Astrocyte (in vitro differentiated cells and primary cell): ENCODE measurements at places on chromosomes 6 and 20. TPM values are rescaled to one million over a fixed set of nuclear protein-coding genes. Genes with fewer than 3 reads are reported as not detected.

- DNase-seq: no peak
These were observed 229.3 kb downstream of the QKI start for GRCh38 chr6:163643866-163644265.

GRCh38 chr20:48457193-48458002, 370.4 kb downstream of the PREX1 start:
- no peak for DNase-seq

DNA sequence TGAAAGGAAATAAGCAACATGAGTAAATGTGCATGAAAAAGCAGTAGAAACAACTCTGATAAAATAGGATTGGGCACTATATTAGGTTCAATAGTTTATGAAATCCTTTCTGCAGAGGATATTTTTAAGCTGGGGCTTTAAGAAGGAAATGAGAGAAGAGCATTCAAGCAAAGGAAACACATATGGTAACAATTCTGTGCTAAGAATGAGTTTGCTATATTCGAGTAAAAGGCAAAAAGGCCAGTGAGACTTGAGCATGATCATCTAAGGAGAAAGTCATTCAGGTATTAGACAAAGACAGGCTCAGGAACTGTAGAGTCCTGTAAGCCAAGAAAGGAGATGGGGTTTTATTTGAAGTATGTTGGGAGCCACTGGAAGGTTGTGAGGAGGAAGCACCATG, 387.1 kb upstream of the FLRT3 start:
- DNase-seq: no peak

- DNase-seq: peak; percentile 22
These were observed at the start of gene SLC23A2 for GRCh38 chr20:5001174-5002076. Gene SLC23A2 (minus strand): TSS chr20:5001510. CDS start chr20:4932562, 68,948 bp downstream.

GRCh38 chr6:156068881-156069280, 613.2 kb upstream of the NOX3 start:
- DNase-seq: no peak

SMLR1 gene
- total RNA-seq: not detected in 2 replicates

EYA2 gene
- total RNA-seq: 1.4 and 1.5 TPM in 2 replicates

GRCh38 chr6:13725570-13725969, 13.9 kb upstream of the RANBP9 start:
- DNase-seq: peak; percentile 53

WFDC10B gene
- total RNA-seq: not detected in 2 replicates

RAET1E gene
- total RNA-seq: not detected in 2 replicates

SAPCD1 gene
- total RNA-seq: 0.72 and 1.2 TPM in 2 replicates

- DNase-seq: peak; percentile 100
These were observed 161.3 kb upstream of the AGPAT4 start for GRCh38 chr6:161434921-161435747.

- no peak for DNase-seq
These were observed 107.5 kb downstream of the CD24 start for GRCh38 chr6:106866875-106867658.

GRCh38 chr6:165834613-165835259, 171.7 kb upstream of the PDE10A start:
- DNase-seq: no peak

DNA sequence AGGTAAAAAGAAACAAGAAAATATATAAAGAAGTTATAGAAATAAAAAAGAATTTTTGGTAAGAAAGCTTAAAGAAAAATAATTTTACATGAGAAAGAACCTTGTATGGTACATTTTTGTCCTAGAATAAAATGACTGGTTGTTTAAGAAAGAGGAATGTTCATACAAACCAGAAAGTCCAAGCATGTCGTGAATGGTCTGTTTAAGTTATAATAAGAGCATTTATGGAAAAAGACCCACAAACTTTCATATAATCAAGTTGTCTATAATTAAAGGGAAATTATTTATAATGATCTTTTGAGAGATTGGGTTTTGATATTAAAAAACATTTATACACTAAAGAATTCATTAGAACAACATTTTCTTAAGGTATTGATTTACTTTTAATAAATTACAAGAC, 27.8 kb upstream of the FAM110A start:
- DNase-seq: peak; percentile 5

DNA sequence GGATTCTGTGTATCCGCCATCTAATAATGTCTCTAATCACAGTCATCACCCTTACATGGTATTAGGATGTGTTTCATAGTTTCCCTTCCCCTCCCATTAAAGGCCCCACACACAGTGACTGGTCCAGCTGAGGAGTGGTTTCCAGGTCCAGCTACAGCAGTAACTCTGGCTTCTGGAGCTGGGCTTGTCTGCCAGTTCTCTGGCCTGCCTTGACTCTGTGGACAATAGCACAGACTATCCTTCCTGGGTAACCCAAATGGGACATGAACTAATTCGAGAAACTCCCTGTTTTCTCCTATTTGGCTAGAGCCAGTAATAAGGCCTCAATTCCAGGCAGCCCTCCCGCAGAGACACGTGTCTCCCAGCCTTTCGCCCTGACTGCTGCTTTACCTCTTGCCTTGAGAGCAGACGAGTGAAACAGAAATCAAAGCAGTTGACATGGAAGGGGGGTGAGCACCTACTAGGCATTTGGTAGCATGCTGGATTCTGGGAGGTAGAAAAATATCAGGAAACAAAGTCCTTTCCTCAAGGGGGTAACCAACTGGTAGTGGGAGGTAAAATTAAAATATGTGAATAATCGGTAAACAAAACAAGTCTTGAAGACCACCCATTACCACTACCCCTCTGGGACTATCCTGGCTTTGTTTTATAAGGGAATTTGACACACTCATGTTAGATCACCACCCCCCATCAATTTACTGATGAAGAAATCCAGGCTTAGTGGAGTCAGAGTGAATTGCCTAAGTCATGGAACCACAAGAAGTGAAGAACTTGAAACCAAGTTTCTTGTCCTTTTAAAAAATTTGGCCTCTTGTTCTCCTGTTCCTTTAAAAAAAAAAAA, 1.2 kb downstream of the TRAF3IP2 start:
- peak; percentile 82 for DNase-seq

EFCAB8 gene
- total RNA-seq: 0.41 and 0.65 TPM in 2 replicates

DNA sequence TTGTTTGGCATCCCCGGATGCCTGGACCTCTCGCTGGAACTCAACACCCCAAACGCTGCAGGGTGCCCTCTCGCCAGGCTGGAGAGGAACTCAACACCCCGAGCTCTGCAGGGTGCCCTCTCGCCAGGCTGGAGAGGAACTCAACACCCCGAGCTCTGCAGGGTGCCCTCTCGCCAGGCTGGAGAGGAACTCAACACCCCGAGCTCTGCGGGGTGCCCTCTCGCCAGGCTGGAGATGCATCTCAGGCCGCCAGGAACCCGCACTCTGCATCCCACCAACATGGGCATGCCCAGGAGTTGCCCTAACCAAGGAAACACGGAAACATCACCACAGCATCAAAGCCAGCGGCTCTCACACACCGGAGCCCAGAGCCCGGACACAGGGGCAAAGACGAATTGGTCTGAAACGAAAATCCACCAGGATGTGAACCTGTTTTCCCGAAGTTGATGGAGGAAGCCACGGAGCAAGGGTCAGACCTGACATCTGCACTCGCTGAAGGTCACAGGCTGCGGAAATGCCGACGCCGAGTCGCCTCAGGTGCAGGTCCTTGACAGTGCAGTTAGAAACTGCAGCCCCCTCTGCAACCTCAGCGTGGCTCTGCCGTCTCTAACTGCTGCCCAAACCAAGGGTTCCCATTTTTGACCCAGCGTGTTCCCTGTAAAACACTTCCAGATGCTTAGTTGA, 37.5 kb downstream of the DLL1 start:
- DNase-seq: no peak

DNA sequence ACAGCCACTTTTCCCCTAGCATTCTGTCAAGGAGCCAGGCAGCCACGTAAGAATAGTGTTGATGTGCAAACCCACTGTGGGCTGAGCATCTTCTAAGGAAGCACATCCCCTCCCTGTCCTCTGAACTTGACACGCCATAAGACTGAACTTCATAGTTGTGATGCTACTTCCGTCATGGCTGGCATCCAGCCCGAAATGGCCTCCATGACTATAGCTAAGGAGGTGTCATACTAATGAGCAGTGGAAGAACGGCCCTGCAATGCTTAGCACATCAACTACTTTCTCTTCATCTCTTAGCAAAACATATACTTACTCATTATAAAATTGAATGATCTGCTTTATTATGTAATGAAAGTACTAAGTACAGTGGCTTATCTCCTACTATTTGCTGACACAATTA, 110.2 kb downstream of the GJA10 start:
- no peak for DNase-seq

GRCh38 chr20:39270837-39271604, 308.9 kb downstream of the DHX35 start:
- no peak for DNase-seq

- no peak for DNase-seq
These were observed 59.4 kb upstream of the SCP2D1 start for GRCh38 chr20:18754030-18754652.

GRCh38 chr20:17083738-17084137, 143.1 kb upstream of the PCSK2 start:
- DNase-seq: no peak

DNA sequence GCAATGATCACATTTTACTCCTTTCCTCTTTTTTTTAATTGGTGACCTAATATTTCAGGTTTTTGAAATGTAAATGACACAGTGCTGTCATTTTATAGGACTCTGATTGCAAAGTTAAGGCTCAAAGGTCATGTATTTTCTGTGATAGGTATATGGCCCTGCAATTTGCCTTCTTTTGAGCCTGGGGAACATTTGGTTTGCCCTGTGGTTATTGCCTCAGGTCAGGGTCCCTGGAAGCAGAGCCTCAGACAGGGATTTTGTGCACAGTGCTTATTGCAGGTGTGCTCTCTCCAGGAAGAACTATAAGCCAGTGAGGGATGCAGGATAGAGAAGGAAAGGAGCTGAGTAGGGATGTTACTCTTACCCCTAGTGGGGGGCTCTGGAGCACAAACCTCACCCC, 229.3 kb upstream of the ECI2 start:
- DNase-seq: no peak

- no peak for DNase-seq
These were observed 178.7 kb downstream of the DTNBP1 start for GRCh38 chr6:15484140-15484539.

SNAP25 gene
- 3.9 and 5.2 TPM in 2 replicates for total RNA-seq

ELOVL4 gene
- 10.0 and 10.4 TPM in 2 replicates for total RNA-seq

PERP gene
- total RNA-seq: 36.4 and 43.1 TPM in 2 replicates

PCSK2 gene
- 0.17 TPM in 1 of 2 replicates, not detected in the other for total RNA-seq

DNA sequence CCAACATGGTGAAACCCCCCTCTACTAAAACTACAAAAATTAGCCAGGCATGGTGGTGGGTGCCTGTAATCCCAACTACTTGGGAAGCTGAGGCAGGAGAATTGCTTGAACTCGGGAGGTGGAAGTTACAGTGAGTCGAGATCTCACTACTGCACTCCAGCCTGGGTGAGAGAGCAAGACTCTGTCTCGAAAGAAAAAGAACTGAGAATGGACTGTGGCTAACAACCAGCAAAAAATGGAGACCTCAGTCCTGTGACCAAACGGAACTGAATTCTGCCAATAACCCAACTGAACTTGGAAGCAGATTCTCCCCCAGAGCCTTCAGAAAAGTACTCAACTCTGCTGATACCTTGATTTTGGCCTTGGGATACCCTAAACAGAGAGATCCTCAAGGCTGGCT, 604.5 kb downstream of the DOK5 start:
- DNase-seq: no peak

DNA sequence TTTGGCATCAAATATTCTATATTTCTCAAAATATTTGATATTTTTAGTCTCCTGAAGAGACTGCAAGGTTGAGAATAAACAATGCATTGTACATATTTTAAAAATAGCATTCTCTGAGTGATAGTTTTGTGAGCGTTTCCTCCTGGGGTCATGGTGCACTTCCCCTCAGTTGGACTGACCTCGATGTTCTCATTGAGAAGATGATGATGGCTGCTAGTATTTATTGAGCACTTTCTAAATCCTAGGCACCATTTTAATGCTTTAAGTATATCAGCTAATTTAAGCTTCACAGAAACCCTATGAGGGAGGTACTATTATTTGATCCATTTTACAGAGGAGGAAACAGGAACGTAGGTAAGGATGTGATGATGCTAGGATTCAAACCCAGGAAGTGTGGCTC, 18.2 kb downstream of the DSE start:
- no peak for DNase-seq

DNA sequence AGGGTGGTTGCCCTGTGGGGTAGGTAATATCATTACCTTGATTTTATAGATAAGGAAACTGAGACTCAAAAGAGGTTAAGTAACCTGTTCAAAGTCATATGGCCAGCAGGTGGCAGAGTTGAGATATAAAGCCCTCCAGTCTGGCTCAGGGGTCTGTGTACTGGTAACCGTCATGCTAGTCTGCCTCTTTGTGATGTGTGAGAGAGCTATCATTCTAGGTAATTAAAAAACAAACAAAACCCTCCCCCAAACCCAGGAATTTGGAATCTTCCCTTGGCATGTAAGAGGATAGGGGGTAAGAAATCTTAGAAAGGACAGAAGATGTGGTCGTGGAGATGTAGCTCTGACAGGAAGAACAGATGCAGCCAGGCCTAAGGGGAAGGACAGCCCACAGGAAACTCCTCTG, 206.0 kb downstream of the CDC5L start:
- peak; percentile 56 for DNase-seq

DNA sequence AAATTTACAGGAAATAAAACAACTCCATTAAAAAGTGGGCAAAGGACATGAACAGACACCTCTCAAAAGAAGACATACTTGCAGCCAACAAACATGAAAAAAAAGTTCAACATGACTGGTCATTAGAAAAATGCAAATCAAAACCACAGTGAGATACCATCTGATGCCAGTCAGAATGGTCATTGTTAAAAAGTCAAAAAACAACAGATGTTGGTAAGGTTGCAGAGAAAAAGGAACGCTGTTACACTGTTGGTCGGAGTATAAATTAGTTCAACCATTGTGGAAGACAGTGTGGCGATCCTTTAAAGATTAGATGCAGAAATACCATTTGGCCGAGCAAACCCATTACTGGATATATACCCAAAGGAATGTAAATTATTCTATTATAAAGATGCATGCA, 858.0 kb upstream of the FLRT3 start:
- DNase-seq: peak; percentile 2

GRCh38 chr6:14790976-14791375, 454.9 kb upstream of the JARID2 start:
- DNase-seq: no peak

GRCh38 chr6:1825277-1825676, 215.6 kb downstream of the FOXC1 start:
- DNase-seq: no peak

FOXA2 gene
- not detected in 2 replicates for total RNA-seq

- DNase-seq: no peak
These were observed 95.5 kb upstream of the AFDN start for GRCh38 chr6:167731216-167731615.

DNA sequence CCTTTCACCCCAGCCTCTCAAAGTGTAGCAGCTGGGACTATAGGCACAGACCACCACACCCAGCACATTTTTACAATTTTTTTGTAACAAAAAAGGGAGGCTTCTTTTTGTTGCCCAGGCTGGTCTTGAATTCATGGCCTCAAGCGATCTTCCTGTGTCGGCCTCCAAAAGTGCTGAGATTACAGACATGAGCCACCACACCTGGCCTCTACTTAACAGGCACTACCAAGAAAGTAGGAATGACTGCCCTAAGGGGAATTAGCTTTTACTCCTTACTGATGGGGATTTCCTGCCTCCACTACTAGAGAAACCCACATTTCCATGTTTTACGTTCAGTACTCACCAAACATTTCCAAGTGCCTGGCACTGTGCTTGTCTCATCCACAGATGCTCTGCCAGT, 109.6 kb downstream of the CARMIL1 start:
- no peak for DNase-seq

- no peak for DNase-seq
These were observed 260.4 kb upstream of the THEMIS start for GRCh38 chr6:128161263-128161662.

SEMG1 gene
- not detected in 2 replicates for total RNA-seq

GRCh38 chr6:142207265-142207877, 60.3 kb downstream of the VTA1 start:
- DNase-seq: peak; percentile 16
